SHP77 treated with DMSO at 0.1 percent for 48 hours (cell line): ENCODE measurements at places on chromosomes 1 and 21.

GRCh38 chr21:44854664-44855446 is 18.6 kb downstream of the PTTG1IP start:
- no peak for DNase-seq

- no peak for DNase-seq
Measured at GRCh38 chr21:34979383-34979782, 69.7 kb downstream of the RUNX1 start.

GRCh38 chr1:27366411-27367159 is at the start of gene MAP3K6:
Gene MAP3K6, minus strand, starts transcription at chr1:27366961. Its CDS starts 364 bp downstream, at chr1:27366597.
- DNase-seq = peak; percentile 1

- no peak for DNase-seq
Measured at GRCh38 chr1:47190857-47191256, 1.0 kb upstream of the PDZK1IP1 start.

- no peak for DNase-seq
Measured at GRCh38 chr1:67739361-67739760, 54.4 kb downstream of the GADD45A start.

DNA sequence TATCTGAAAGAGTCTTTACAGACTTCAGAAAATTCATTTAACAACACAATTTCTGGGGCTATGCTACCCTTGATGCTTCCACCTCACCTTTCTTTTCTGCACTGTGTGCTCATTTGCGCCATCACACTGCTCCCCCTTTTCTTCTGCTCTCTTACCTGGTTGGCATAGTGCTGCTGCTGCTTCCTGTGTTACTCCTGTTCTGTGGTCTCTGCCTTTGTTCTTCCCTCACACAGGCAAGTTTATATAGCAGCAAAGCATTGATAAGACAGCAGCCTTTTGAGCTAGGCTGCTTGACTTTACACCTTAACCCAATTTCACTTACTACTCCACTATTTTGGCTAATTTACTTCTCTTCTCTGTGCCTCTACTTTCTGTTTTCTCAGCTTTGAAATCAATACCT is 18.3 kb downstream of the SGIP1 start:
- DNase-seq = no peak

DNA sequence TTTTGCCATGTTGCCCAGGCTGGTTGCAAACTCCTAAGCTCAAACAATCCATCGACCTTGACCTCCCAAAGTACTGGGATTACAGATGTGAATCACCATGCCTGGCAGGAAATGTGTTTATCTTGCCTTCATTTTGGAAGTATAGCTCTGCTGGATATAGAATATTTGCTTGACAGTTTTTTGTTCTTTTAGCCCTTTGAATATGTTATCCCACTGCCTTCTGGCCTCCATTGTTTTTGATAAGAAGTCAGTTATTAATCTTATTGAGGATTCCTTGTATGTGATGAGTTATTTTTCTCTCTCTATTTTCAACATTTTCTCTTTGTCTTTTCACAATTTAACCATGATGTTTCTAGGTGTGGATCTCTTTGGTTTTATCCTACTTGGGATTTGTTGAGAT is 112.9 kb upstream of the RAB3GAP2 start:
- DNase-seq = no peak

GRCh38 chr1:64184003-64184440 is 19.4 kb upstream of the UBE2U start:
- DNase-seq = no peak

DNA sequence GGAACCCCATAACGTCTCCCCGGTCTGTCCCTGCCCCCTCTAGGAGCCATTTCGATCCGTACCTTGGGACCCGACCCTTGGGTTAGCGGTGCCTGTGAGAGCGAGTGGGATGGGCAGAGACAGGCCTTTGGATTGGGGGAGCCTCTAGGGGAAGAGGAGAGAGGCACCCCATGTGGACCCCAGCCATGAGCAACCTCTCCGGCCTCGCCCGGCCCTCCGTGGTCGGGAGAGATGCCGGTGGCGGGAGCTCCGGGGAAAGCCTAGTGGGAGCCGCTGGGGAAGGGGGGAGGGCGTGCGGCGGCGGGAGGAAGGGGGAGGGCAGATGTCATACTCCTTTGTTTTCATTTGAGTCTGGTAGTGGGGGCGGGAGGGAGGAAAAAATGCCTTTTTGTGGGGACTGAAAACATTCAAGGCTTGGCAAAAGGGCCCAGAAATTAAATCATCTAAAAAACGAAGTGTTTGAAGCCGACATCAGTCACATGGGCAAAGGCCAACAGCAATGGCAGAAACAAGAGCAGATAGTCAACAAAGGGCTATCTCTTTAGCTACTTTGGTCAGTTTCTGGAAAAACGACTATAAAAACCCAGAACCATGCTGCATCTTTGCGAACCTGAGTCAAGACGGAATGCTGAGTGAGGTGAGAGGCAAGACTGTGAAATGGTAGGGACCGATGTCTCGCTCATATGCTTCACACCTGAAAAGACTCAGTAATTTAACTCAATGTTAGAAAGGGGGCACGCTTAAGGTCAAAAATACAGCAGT is 758 bp downstream of the PTBP2 start:
- no peak for DNase-seq

GRCh38 chr1:228333739-228334115 is 72.9 kb downstream of the TRIM11 start:
- DNase-seq = no peak

DNA sequence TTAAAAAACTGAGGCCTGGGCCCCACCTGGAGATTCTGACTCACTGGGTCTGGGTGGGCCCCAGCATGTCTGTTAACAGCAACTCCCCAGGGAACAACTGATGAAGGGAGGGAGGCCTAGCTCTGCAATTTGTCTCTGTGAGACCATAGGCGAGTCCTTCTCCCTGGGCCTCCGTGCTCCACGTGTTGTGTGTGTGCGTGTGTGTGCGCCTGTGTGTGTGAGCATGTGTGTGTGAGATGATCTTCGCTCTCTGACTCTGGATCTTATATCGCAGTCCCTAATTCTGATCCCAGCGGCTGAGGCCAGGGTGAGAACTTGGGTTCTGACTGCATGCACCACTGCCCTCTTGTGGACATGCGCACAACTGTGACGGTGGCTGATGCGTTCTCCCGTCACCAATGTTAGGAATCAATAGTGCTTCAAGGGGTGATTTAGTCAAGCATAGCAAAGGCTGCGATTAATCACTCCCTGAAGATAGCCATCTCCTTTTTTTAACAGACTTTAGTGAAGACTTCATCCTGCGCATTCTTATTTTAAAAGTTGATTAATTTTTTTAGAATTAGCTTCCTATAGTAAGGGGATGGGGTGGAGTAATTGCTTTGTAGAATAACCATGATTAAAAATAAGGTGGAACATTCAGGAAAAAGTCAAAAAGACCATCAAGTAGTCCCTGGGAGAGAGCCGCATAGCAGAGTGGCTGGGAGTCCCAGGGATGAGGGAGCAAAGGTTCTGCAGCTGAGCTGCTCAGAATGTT is 62.4 kb upstream of the USP24 start:
- peak; percentile 58 for DNase-seq

DNA sequence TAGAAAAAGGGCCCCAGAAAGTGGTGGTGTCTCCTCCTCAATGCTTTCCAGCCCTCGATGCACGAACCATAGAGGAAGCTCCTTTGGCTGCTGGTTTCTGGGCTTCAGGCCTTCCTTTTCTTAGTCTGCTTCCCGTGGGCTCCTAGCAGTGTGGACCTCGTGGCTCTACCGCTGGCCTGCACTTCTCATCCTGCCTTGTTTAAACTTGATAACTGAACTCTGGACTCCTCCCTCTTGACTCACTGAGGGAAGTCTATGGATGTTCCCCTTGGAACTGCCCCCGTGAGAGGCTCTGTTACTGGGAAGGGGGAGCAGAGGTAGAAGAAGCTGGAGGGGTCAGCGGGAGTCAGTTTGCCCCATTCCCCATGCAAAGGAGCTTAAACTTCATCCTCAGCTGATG is 75.3 kb upstream of the WDR26 start:
- no peak for DNase-seq

- DNase-seq = peak; percentile 12
Measured at GRCh38 chr1:216034506-216034905, 388.7 kb downstream of the USH2A start.

DNA sequence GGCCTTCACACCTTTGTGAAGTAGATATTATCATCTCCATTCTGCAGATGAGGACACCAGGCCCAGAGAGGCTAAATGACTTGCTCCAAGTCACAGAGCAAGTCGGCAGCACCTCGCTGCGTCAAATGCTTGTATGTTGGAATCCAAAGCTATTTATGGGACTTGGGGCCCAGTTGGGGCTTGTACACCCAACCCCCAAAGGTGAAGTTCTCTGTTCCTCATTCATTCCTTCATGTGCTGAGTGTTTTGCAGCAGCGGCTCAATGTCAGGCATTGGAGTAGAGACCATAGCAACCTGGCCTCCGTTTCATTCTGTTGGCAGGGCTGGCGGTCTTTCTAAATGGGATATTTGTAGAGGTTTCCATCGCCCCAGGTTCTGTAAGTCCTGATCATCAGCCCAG is 113.4 kb upstream of the SLC25A33 start:
- no peak for DNase-seq

DNA sequence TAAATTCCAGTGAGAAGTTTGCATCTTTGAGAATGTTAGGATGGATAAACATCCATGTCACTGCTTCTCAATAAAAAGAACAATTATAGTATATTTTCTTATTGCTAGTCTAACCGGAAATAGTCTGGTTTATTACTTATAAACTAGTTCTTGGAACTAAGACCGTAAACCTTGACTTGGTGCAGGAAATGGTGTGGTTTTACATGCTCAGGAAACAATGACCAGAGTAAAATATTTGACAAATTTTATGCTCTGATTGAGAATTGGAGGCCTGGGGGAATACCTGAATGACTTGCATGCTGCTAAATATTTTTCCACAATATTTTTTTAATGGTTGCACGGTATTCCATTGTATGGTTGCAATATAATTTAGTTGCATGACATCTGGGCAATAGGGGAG is 76.3 kb downstream of the XCL2 start:
- no peak for DNase-seq

DNA sequence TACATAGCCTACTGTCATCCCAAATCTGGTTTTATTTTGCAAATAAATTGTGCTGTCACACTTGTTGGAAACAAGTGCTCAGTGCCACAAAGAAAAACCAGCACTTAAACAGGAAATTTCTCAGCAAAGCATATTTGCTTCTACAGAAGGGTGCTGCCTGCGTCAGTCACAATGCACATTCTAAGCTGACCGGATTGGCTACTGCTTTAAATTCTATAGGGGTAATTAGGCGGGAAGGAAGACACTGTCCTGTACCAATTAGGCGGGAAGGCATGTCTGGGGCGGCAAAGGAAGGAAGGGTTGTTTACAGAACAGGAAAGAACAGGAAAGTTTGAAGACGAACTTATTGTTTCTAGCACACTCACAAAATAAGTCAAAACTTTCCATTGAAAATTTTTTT is 2.8 kb downstream of the IFI16 start:
- no peak for DNase-seq

- DNase-seq = no peak
Measured at GRCh38 chr1:42175314-42176054, 10.9 kb upstream of the GUCA2A start.

- no peak for DNase-seq
Measured at GRCh38 chr1:12473596-12474362, 144.2 kb downstream of the DHRS3 start.

GRCh38 chr1:38111589-38111988 is 65.0 kb upstream of the POU3F1 start:
- DNase-seq = no peak

GRCh38 chr1:213446496-213446895 is 395.5 kb downstream of the RPS6KC1 start:
- no peak for DNase-seq

DNA sequence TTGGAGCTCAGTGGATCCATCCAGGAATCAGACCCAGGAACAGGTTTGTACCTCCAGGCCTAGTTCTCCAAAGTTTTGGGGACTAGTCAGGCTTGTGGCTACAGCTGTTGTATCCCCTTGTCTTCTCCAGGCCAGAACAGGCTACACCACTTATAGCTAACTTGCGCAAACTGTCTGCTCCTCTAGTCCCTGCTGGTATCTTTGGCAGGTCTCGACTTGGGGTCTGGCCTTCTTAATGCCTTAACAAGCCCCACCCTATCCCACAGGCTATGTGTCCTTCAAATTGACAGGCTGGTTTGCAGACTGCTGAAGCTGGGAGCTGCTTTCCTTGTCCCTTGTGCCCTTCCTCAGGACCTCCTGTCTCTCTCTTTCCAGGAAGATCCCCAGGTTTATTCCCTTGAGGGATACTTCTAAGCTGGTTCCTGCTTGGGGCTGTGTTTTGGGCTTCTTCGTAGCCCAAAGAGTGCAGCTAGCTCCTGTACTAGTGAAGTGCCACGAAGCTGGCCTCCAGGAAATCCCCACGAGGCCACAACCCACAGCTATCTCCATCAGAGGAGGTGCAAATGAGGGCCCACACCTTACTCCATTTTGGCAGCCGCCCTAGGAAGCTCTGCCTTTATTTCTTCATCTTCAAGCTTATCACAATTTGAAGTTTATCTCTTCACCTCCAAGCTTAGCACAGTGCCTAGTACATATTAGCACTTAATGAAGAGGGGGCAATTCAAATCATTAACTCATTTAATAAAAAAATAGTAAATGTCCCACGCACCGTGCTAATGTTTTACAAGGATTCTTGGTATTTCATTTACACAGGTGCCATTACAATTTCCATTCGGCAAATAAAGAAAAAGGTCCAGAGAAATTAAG is 683 bp upstream of the DMAP1 start:
- no peak for DNase-seq

DNA sequence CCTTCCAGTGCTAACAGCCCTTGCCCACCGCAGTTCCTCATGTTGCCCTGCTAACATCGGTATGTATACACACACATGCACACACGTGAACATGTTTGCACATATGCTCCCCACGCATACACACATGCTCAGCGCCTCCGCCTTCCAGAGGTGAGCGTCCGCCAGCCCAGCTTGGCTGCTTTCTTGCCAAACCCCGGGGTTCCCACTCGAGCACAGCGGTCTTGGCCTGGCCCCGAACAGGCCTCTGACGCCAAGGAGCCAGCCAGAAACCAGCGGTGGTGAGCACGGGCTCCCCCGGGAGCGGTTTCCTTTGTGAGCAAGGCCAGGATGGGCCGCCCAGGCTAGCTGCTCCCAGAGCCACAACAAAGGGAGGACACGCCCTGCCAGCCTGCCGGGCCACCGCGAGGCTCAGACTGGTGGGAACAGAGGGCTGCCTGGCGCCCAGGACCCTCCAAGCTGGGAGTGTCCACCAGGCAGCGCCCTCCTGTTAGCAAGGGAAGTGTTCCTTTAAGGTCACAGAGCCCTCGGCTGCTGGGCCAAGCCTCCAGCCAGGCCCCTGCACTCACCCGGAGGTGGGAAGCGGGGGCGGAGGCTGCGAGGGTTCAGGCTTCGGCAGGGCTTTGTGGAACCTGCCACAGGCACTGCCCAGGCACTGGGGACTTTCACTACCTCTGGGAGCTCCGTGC is 65.4 kb downstream of the ALPL start:
- DNase-seq = no peak

- DNase-seq = no peak
Measured at GRCh38 chr1:197948926-197949899, 32.0 kb downstream of the LHX9 start.

DNA sequence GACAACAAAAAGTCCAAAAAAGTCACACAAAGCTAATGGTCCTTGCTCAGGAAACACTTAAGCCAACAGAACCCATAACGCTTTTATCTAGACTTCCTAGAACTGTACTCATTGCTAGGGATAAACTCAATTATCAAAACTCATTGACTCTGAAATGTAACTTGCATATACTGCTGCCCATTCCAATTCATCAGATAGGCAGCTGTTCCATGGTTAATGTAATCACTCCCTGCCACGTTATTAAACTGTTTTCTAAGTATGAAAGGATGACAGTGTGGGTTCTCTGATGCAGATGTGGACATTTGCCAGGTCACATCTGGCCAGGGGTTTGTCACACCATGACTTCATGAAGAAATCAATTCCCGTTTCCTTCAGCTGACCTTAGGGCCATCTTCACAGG is 30.3 kb upstream of the DNAJC11 start:
- DNase-seq = no peak

GRCh38 chr1:244254467-244254866 is 197.2 kb downstream of the ADSS2 start:
- DNase-seq = no peak
